Caki2 (cell line): ENCODE measurements at places on chromosomes 5 and 9.

DNA sequence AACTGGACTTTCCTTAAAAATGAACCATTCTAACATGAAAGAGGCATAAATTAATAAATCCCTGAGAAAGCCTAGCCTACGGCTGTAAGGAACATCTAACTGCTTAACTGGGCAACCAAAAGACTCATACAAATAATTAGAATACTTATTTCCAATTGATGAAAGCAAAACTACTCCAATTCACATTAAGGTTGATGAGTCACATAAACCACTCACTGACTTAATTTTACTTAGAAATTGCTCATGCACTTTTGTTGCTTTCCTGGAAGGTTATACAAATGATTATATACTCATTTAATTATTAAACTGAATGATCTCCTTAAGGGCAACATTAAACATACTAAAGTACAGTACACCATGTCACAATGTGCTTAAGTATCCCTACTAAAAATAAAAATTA lies 101.9 kb downstream of the NFIB start:
- peak; percentile 30 for DNase-seq

DNA sequence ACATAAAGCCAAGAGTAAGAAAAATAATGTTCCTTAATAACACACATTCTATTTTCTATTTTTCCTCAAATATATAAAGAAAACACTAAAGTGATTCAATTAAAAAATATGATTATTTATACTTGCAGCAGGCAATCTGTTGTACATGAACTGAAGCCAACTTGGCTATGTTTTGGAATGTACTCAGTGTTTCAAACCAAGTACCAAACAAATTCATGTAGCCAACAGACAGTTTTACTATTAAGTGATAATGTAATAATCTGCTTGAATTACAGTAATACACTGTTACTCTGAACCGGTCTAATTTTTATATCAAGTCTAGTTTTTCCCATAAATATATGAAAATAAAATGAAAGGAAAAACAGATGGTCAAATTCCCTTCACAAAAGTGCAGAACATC lies 58.0 kb downstream of the CEP120 start:
- DNase-seq, result no peak

GRCh38 chr9:115445655-115446054 lies 327.7 kb upstream of the TNC start:
- DNase-seq, result no peak

DNA sequence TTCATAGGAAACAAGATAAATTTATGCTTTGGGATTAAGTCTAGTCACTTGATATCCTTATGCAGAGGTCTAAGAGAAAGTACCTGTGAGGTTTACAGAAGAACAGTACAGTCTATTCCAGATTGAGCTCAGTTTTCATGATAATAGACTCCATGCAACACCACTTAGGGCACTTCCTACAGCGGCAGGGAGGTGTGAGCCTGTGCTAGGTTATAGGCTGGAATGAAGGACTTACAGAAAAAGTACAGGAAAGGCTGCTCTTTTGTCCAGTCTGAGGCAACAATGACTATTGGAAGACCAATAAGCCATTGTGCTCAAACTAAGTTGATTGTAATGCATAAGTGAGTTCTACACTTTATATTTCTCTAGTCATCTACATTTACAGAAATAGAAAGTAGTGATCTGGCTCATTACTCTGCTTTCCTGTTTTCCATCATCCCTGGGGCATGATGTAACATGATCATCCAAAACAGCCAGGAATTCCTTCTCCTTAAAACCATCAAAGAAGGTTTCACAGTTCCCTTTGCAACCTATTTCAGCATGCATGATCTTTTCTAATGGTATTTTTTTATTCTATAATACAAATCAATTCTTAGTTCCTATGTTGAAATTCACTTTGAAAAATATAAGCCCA lies 322.8 kb downstream of the SLF1 start:
- no peak for DNase-seq

DNA sequence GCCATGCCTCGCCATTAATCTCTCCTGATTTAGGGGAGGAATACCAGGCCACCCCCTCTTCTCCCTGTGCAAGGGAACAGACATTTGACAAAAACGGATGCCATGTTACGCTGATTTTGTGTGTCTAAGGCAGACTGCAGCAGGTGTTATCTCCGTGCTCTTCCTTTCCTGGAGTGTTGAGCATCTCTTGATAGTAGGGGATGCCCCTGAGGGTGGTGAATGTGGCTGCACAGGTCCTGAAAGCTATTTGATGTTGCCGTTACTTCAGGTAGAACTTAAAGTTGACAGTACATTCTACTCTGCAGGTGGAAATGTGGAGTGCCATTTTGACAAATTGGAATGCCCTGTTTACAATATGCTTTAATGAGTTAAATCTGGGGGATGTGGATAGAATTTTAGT lies 21.5 kb downstream of the TENT4A start:
- no peak for DNase-seq

- DNase-seq, result no peak
Measured at GRCh38 chr5:31855134-31856040, 216.5 kb downstream of the PDZD2 start.

DNA sequence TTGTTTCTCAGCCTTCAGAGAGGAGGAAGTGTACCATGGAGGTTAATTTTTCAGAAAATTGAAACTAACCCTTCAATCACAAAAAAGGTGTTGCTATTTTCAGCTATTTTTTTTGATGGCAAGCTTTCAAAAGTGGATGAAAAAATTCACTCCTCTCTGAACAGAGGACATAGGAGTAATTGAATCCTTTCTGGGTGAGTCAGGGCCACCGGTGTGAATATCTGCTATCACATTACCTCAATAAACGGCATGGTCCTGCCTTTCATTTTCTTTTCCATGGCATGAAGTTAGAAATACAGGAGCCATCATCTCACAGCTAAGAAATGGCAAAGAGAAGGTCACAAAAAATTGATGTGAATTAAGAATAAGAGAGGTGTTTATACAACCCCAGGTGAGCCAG lies 90.2 kb upstream of the CCDC112 start:
- no peak for DNase-seq

DNA sequence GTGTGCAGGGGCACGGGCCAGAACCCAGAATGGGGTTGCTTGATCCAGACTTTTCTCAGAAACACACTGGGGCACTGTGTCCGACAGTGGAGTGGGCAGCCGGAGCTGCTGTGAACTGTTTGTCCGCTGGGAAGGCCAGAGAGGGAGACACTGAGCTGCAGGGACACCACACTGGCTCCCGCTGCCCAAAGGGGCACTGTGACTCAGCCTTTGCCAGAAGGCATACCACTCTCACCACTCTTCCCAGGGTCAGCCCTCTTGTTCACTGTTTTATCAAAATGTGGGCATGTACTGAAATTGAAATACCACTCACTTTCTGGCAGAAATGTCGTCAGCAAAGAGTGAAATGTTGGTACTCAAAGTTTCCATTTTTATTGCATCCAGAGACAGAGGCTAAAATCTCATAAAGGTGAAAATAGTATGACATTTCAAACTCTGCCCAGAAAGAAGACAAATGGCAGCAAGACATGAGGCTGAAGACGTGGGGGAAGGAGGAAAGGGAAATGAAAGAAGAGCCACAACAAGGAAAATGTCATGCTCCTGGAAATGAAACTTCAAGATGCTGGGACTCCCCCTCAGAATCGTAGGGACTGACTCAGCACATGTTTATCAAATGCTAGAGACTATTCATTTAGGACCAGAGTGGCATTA lies 4.5 kb upstream of the IL7R start:
- DNase-seq, result no peak

GRCh38 chr5:110517396-110517795 lies 209.1 kb downstream of the TMEM232 start:
- no peak for DNase-seq

GRCh38 chr9:18720691-18721090 lies 246.7 kb downstream of the ADAMTSL1 start:
- DNase-seq, result no peak

DNA sequence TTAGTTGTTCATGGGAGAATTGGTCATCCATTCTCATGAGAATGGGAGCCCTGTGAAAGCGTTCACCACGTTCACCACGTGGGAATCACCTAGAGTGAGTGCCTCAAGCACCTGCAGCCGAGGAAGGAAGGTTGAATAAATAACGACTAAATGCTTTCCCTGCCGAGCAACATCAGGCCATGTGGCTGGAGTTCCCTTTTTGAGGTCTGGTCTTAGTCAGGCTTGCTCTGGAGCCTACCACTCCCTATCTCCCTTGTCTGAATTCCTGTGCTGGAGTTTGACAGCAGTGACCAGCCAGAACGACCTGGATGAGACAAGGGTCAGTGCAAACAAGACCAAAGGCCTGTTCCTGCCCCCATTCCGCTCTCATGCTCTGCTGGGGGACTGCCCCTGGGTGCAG lies 28.5 kb downstream of the KCNMB1 start:
- DNase-seq, result no peak

GRCh38 chr5:74083096-74083791 lies 457.2 kb downstream of the ARHGEF28 start:
- no peak for DNase-seq

DNA sequence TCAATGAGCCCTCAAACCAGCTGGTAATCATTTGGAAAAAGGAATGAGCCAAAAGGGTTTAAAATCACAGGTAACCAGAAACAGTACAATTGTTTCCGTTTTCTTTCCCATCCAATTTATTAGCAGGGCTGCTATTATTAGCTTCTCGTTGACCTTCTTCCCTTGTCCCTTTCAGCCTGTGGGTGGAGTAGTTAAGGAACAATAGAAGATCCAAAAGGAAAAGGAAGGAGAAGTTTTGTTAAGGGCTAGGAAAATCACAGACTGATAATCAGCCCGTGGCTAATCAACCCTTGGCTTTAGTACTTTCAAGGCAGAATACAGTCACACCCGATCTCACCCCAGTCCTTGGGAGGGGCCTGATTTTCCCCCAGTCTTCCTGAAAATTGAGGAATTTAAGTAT lies 38.4 kb downstream of the TMEM252 start:
- no peak for DNase-seq

- no peak for DNase-seq
Measured at GRCh38 chr5:135116160-135116561, 82.1 kb upstream of the PITX1 start.

- DNase-seq, result no peak
Measured at GRCh38 chr9:110620726-110621125, 41.2 kb upstream of the SVEP1 start.

- no peak for DNase-seq
Measured at GRCh38 chr5:57676222-57677098, 193.8 kb upstream of the ACTBL2 start.

DNA sequence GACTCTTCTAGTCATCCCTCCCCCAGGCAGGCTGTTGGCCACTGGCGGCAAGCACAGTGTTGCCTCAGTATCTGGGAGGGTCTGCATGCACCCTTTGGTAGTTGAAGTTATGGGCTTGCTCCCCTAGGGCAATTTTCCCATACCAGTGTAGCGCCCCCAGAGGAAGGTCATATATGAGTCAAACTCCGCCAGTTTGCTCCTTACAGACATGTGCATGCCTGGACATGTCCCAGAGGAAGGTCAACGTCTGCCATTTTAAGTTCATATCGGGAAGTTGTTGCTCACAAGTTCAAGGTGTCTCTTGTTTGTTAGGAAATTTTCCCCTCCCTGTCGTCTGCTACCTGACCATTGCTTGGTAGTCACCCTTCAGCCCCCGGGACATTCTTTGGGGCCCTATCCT lies 51.3 kb upstream of the MROH2B start:
- no peak for DNase-seq

GRCh38 chr5:11958321-11958720 lies 54.1 kb upstream of the CTNND2 start:
- no peak for DNase-seq

DNA sequence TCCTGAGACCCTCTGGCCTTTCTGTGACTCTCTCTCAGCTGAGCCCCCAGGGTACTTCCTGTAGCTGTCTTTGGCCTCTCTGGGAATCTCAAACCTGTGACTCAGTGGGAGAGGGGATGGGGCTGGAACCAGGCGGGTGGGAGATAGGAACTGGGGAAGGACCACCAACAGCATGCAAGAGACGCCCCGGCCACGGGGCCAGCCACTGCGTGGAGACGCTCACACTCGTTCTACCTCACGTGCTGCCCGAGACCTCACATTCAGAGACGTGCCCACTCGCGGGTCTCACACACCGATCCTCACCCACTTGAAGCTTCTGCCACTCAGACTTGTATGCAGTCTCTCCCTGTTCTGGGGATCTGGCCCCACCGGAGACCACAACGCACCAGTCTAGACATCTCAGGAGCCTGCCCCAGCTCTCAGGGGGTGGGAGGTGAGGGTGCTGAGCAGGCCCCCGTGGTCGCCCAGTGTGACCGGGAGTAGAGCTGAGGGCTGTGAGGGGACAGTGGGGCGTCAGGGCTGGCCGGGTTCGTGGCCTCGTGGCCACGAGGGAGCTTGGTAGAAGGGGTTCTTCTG lies 13.8 kb downstream of the GPRIN1 start:
- no peak for DNase-seq

DNA sequence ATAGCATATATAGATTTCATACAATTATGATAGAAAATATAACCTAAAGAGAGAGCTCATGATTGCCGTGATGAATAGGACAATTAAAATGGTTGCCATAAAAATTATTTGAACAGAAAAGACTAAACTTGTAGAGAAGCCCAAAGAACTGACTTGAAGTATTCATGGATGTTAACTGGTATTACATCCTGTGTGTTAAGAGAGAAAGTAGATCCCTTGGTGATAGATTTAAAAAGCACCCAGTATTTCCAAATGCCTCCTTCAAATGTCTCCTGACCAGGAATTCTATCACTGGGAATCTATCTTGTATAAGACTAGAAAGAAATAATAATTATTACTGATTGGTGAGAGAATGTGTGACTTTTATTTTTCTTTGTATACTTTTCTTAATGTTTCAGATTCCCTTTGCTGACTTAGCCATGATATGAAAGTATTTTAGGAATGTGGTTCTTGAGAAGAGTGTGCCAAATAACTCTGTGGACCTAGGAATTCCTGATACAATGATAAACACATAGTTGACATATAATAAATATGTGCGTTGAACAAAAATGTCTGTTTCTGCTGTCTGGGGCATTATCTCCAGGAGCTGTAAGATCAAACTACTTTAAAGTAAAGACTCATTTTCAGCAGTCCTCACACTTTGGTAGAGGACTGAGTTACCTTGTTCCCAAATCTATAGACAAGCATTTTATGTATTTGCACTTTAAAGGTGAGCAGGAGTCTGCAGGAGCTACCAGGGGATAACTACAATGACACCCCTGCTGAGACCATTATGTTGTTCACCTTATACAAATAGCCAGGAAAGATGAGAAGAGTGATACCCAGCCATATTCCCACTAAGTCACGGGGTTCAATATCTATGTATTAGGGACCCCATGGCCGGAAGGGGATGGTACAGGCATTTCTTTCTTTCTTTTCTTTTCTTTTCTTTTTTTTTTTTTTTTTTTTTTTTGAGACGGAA lies 211.1 kb upstream of the TLE4 start:
- DNase-seq, result no peak

DNA sequence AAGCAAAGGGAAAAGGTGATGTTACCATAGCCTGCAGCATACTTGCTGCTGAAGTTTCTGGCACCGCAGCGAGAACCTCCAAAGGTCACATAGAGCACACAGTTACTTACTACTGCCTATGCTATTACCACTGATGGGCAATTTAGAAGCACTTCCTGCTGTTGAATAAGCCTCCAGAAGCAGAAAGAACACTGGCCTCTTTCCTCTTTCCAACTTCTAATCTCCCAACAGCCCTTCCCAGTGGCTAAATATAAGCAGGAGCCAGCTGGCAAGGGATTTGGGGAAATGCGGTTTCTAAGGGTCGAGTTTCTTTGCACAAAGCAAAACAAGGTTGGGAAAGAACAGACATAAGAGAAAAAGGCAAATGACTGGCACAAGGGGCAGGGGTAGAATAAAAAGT lies 669.2 kb upstream of the ACO1 start:
- DNase-seq, result no peak

- DNase-seq, result no peak
Measured at GRCh38 chr9:112186695-112187094, 11.6 kb upstream of the SUSD1 start.
